ENCODE measurements at places on chromosomes 13 and 19.

DNA sequence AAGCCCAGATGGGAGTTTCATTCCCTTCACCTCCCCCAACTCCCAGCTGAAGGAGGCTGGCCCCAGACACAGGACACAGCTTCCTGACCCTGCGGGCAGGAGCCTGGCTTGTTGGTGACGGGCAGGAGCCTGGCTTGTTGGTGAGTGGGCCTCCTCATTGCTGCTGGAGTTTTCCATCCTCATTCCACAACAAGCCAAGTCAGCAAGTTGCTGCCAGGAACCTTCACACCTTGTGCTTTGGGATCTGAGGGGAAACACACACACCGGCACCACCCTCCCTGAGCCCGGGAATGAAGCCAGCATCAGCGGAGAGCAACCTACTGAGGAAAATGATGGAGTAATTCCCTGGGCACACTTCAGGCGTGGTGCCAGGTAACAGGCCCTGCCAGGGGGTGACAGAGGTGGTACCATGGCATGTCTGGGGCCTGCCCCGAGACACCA lies 74.9 kb downstream of the ALOX5AP start:
- DNase-seq: no peak

DNA sequence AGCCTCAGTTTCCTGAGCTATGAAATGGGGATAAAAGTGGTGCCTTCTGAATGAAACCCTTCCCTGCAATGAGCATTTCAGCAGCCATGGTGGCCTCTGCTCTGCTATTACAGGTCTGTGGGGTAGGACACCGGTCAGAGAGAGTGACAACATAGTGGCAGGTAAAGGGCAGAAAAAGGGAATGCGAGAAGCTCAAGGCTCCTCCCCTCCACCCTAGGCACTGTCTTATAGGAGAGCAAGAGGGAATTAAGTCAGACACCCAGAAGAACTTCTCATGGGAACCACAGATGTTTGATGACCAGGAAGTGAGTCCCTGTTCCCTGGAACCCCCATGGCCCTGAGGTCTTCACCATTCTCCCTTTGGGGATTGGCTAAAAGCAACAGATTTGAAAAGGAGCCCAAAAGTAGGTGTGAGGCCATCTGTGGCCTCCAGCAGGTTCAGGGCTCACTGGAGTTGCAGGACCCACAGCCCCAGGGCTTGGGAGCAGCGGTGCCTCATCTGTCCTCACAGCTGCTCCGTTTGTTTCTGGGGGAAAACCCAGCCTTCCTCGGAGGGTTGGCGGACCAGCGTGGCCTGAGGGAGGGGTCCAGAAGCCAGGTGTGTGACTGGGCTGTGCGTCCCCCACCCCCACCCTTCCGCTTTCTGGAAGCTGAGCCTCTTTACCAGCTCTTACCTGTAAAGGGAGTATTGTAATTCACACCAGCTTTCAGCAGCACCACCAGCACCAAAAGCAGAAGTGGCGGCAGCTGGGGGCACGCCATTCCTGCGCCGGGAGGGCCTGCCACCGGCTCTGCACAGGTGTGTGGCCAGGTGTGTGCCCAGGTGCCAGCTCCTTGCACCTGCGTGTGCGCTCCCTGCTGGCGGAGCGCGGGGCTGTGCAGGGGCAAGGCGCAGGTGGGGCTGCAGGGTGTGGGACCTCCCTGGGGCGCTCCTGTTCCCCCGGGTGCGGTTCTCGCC lies 19.4 kb downstream of the IQCN start:
- no peak for DNase-seq

- DNase-seq: no peak
Measured at GRCh38 chr19:1421218-1421957, 14.0 kb downstream of the DAZAP1 start.

DNA sequence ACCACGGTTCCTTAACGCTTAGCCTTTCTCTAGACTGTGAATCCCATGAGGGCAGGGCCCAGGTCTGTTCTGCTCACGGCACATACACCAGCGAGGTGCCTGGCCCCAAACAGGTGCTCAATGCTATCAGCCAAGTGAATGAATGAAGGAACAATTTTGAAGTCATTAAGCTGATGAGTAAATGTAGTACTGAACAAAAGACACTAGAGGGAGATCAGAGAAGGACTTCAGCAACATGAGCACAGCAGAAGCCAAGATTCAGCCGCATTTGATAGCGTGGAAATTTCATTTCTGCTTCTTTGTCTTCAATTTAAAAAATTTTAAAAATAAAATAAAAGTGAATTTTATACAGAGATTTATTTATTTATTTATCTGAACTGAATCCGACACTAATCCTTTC lies 20.1 kb upstream of the MYO16 start:
- DNase-seq: peak; percentile 2

DNA sequence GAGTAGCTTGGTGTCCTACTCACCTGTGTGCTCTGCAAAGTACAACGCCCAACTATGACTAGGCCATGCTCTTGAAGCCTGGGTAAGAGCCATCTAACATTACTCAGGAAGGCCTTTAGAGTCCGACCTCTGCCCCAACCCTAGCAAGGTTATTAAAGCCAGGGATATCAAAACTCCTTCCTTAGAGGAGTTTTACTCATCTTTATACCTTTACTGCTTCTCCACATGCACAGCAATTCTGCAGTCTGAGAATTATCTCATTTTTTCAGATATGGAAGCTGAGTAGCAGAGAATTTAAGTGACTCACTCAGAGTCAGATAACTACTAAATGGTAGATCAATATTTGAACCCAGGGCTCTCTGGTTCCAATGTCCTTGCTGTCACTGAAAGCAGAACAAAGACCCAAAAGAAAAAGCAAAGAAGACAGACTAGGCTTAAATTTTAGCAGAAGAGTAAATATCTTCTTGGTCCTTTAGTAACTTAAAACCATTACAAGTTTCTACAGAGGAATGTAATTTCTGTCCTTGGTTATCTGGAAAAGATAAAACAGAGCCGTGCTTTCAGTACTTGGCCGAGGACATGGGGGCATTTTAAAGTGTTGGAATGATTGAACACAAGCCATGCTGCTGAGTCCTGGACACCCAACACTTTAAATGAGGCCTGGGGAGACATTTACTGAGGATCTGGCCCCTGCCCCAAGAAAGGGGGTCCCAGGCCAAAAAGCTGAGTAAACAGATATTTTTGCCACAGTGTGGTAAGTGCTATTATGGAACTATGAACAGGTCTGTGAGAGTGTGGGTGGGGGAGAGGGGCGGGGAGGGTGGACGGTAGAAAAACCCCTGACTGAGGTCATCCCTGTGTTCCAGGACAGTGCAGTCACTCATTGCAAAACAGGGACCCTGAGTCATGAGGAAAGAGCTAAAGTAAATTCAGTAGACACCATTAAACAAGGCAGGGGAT lies 18.4 kb upstream of the KPNA3 start:
- DNase-seq: peak; percentile 64

All from EL (cell line).